HuH-7.5 (cell line): ENCODE measurements at places on chromosomes 16 and 17.

DNA sequence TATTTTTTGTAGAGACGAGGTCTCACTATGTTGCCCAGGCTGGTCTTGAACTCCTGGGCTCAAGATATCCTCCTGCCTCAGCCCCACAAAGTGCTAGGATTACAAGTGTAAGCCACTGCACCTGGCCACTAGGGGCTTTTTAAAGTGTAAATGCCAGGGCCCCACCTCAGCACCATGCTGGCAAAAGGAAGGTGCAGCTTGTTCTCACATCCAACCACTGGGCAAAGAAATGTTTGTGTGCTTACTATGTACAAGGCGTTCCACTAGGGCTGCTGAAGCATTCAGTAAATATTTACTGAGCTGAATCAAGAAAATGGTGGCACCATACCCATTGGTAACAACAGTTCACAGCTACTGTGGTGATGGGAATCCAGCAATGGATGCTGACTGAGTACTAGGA is 22.6 kb downstream of the COG1 start:
- DNase-seq, result no peak

GRCh38 chr16:1428511-1428910 is 2.4 kb upstream of the PERCC1 start:
- peak; percentile 3 for DNase-seq

- DNase-seq, result no peak
Measured at GRCh38 chr17:77460514-77461046, 319.8 kb downstream of the SEC14L1 start.

DNA sequence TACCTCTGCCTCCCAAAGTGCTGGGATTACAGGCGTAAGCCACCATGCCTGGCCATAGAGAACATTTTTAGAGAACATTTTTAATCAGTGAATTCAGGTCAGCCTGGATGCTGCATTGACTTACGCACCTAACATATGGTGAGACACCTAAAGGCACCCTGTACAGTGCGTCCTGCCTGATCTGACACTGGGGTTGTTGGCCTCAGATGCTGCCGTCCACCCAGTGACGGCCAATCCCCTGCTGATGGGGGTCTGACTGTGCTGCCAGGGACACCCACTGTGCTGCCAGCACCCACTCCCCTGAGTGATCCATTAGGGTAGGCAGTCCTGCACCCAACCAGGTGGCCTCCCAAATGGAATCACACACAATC is 38.5 kb downstream of the WNT3 start:
- no peak for DNase-seq

- DNase-seq, result no peak
Measured at GRCh38 chr17:27993161-27993695, 49.2 kb upstream of the NLK start.
